ENCODE measurements at places on chromosomes 5 and 9.
A peak's percentile ranks its signal among the peaks of the same experiment; 100 is the strongest.

DNA sequence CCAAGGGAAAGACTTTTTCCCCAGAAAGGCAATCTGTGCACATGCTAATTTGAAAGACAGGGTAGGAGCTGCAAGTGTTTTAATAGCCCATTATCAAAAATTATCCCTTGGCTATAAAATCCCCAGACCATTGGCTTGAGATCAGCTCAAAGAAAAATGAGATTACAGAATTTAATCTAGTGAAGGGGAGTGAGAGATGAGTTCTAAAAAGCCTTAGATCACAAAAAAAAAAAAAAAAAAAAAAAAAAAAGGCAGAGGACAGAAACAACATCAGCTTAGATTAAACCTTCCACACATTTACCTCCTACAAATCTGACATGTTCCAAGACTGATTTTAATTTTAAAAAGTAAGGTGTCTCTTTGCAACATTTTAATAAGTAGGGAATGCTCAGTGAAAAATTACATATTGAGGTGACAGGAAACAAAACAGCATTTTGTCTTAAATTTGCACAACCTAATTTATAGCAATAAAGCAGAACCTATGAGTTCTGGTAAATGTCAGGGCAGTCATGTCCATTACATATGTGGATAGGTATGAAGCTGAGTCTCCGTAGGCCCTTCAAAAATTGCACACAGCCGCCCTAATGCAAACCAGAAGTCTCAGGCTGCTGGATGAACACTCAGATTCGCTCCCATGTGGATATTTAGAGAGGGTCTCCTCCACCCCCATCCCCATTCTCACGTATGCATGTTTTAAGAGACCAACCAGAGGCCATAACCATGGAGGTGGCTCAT lies 43.4 kb downstream of the NFIB start:
- DNase-seq = no peak

DNA sequence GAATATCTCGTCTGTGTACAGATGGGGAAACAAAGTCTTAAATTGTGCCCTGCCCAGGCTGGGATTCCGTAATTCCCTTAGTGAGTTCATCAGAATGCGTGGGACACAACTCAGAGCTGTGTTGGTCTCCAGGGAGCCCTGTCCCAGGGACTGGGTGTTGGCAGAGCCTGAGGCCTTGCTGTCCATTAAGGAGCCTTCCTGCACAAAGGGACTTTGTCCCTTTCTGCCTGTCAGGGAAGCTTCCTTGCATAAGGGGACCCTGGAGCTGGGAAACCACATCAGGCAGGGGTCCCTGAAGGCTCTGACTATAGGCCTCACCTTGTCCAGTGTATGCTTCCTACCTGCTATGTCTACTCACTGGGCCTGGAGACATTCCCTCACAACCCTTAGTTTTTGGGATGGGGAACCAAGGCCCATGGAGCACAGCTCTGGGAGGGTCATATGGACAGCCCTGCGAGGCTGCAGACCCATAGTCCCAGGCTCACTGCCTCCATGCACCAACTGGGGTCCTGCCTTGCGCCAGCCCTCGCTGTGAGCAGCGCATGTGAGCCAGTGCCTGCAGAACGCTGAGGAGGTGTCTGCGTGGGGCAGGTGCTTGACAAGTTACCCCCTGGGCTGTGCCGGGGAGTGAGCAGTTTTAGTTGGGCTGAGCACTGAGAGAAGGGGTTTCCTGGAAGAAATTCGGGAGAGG lies 1.6 kb downstream of the CARD19 start:
- no peak for DNase-seq

GRCh38 chr5:136907371-136907770 lies 542.0 kb upstream of the TRPC7 start:
- DNase-seq = no peak

DNA sequence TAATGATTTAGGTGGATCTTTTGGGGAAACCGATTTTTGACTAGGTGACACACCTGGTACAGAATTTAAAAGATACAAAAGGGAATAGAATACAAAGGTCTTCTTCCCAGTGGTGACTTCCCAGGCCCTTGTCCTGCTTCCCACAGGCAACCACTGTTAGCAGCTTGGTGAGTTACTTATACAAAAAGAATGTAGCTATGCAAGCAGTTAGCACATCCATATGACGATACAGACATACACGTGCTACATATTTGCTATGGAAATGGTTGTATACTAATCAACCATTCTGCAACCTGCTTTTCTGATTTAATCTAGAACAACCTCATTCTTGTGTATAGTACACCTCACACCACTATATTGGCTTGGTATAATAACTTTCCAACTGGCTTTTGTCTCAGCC lies 51.0 kb downstream of the OTULIN start:
- DNase-seq = no peak

GRCh38 chr9:109040571-109040970 lies 27.3 kb upstream of the CTNNAL1 start:
- DNase-seq = no peak

DNA sequence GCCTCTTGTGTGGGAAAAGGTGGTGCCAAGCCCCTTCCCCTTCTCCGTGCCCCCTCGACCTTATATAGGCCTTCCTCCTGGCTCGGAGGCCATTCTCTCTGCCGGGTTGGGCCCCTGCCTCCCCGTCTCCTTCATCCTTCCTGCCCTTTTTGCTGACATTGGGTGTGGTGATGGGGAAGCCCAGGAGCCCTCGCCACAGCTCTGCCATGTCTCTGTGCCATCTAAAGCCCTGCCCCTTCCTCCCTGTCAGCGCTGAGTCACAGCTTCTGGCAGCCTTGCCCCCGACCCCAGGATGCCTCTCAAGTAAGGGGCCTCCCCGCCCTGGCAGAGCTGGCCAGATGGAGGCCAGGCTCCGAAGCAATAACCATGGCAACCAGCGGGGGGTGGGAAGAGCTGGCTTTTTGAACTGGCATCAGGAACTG lies 30.4 kb downstream of the JADE2 start:
- peak; percentile 43 for DNase-seq

- no peak for DNase-seq
Observed at GRCh38 chr5:5198815-5199214, 58.7 kb downstream of the ADAMTS16 start.

DNA sequence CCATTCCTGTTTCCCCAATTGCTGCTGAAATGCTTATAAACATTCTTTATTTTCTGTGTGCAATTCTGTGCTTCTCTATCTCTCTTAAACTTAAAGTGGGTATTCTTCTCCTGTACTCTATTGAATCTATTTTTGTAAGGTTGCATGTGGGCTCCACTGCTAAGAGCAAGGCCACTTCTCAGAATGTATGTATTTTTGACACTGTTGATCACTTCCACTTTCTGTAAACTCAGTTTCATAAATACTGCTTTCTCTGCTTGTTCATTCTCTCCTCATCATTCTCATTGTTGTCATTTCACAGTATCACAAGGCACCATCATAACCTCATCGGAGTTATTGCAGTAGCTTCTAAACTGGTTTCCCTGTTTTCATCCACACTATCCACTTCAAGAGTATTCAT lies 483.0 kb upstream of the CDH18 start:
- no peak for DNase-seq

GRCh38 chr9:1522219-1522767 lies 472.1 kb downstream of the DMRT2 start:
- no peak for DNase-seq

- no peak for DNase-seq
Observed at GRCh38 chr5:149114403-149115312, 26.6 kb upstream of the ABLIM3 start.

DNA sequence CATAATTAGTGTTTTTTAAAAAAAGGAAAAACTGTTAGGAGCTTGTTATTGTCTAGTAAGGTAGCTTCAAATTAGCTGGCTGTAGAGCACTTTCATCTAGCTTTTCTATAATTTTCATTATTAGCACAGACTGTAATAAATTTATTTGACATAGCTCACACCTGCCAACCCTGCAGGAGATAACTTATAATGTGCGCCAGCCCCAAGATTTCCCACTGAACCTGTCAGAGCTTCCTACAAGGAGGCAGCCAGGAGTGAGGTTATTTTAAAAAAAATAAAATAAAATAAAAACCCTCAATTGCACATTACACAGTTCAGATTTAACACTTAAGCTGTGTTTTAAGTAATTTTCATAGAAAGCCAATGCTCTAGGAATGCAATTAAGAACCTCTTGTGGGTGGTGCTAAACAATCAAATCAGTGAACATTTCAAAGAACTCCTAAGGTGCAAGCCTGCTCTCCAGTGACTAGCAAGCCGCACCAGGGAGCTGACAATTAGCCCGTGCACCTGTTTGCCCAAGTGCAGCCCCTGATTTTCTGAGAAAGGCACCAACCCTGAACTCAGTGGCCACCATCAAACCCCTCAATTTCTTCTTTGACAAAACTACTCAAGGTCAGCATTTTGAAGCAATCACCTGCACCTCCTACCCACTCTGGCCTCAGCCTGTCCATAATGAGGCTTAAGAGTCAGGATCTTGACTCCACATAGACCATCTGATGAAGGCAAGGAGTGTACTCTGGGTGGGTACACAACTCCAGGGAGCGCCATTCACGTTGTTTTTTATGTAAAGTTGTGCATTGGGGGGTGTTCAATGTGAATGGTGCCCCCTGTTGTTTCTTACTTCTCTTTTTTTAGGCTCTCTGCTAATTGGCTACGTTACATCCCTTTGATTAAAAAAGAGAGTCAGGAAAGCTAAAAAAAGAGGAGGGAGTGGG lies 385.3 kb upstream of the WWC1 start:
- DNase-seq = no peak

GRCh38 chr9:102206432-102206831 lies 468.0 kb upstream of the GRIN3A start:
- no peak for DNase-seq

DNA sequence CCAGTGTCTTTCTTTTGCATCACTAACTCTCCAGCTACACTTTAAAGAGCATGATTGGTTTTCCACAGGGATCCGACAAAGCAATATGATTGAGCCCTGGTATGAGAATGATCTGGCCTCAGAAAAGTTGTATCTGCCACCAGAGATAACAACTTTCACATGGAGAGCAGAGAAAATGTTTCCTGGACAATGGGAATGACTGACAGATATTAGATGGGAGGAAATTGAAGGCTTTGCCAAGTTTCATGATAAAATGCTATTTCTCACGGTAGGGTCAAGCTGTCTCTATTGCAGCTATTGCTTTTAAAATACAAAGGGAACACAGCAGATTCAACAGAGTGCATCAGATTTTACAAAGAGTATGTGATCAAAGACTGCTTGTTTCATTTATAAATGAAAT lies 56.4 kb upstream of the GLIS3 start:
- no peak for DNase-seq

DNA sequence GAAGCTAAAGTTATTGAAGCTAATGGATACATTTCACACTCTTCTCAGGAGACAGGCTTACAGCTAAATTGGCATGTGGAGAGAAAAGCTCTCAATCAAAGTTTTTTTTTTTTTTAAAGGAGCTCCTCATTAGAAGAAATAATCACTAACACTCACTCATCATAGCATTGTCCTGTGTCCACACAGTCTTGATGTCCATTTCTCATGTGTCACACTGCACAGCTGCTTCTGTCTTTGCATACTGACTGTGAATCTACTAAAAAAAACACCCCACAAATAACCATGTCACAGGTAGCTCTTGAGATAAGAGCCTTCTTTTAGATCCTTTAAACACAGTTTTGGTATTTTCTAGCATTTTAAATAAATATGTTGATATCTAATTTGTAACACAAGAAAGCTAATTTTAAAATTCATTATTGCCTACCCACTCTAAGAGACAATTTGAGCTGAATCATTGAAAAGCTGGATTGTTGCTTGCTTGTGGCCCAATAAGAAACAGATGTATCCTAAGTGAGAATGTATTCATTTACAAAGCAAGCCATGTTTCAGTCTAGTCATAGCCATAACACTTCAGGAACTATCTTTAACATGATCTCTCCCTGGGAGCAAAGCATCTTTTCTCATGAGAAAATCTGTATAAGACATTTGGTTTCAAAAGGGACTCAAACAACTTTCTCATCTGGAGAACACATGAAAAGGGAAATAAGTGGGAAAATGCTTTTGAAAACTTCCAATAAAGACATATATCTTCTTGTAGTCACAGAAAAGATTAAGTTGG lies 48.1 kb upstream of the PCSK1 start:
- DNase-seq = no peak

GRCh38 chr5:164650427-164650826 lies 1145.0 kb downstream of the MAT2B start:
- no peak for DNase-seq

- DNase-seq = no peak
Observed at GRCh38 chr5:60453186-60453976, 246.6 kb downstream of the DEPDC1B start.

DNA sequence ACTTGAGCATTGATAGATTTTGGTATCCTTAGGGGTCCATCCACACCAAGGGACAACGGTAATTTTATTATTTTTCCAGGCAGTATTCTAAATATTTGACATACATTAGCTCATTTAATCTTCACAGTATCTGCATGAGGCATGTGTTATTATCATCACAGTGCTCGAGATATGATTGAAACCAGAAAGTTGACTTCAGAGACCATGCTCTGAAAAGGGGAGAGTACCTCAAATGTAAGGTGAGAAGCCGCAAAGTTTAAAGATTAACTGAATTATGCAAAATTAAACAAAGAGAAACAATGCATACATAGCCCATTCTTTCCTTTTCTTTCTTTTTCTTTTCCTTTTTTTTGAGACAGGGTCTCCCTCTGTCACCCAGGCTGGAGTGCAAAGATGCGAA lies 104.1 kb downstream of the SLC25A46 start:
- DNase-seq = no peak

DNA sequence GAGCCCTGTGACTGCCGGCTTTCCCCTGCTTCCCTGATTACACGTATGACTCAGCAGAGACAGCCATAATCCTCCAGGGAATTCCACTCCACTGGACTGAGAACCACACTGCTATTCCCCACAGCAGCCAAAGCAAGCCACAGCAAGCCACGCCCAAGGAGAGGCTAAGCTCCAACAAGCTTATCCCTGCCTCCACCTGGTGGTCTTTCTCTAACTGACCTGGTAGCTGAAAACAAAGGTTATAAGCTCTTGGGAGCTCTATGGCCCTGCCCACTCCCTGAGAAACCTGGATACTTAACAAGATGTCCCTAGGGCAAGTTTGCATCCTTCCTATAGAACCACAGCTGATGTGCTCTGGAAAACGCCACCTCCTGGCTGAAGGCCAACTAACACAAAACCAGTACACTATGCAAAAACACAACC lies 613.7 kb upstream of the CDH18 start:
- no peak for DNase-seq

DNA sequence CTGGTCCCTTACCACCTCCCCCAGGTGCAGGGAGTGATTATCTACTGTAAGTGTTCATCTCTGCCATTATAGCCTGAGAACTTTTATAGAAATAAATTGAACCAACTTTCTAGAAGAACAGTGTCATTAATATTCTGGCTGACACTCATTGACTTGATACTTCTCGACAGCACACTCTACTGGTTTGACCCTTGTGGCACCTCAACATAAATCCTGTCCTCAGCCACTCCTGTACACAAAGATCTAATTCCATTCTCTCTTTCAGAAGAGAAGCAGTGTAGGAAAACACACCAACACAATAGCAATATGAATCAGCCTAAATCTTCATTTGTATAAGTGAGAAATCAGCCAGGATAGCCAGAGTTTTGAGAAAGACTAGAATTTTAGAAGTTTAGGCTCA lies 417.7 kb downstream of the TAF11L14 start:
- DNase-seq = no peak

GRCh38 chr5:65553941-65554340 lies 9.0 kb downstream of the CENPK start:
- no peak for DNase-seq

Data from activated naive CD8-positive, alpha-beta T cell treated with anti-CD3 and anti-CD28 coated beads, Interleukin-2, amount 50 U/mL, for 16 hours (primary cell).